ENCODE measurements at places on chromosomes 1 and 21. TPM values are rescaled to one million over a fixed set of nuclear protein-coding genes. Genes with fewer than 3 reads are reported as not detected.

- no peak for DNase-seq
These were observed 34.8 kb downstream of the CASZ1 start for GRCh38 chr1:10761503-10762152.

DNA sequence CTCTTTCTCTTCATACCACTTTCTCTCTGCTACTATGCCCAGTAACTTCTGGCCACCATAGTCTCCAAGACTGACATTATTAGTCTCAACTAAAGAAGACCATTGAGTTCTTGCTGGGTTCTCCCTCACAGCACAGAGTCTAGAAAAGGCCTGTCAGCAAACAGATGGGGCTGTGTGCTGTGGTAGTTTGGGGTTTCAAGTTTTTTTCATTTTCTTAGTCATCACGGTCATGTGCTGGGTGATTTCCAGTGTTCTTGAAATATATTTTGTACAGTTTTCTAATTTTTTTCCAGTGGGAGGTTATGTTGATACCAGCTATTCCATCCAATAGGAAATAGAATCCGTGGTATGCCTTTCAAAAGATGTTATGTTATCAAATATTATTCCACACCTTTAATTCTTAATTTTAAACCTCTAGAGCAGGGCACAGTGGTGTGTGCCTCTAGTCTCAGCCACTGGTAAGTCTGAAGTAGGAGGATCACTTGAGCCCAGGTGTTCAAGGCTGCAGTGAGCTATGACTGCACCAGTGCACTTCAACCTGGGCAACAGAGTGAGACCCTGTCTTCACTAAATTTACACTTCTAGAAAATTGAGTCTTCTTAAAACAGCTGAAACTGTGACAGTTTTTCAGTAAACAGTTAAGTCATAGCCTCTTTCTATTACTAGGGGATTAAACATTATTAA is 8.3 kb downstream of the CFHR2 start:
- no peak for DNase-seq

GRCh38 chr1:170807432-170807831 is 127.9 kb upstream of the MROH9 start:
- no peak for DNase-seq

Gene MYCL
- 0.14 TPM for total RNA-seq

Measured in sigmoid colon (tissue), 7 donors.